ENCODE measurements at places on chromosomes 1 and 21. TPM values are rescaled to one million over a fixed set of nuclear protein-coding genes. Genes with fewer than 3 reads are reported as not detected.

PGLYRP4 gene
- total RNA-seq, result not detected

ASCL5 gene
- not detected for total RNA-seq

NPHS2 gene
- total RNA-seq, result not detected

SIM2 gene
- total RNA-seq, result not detected

H3-3A gene
- total RNA-seq, result 67.8 TPM

MFAP2 gene
- total RNA-seq, result 16.1 TPM
